ENCODE measurements at places on chromosomes 2 and 18. TPM values are rescaled to one million over a fixed set of nuclear protein-coding genes. Genes with fewer than 3 reads are reported as not detected.

DNA sequence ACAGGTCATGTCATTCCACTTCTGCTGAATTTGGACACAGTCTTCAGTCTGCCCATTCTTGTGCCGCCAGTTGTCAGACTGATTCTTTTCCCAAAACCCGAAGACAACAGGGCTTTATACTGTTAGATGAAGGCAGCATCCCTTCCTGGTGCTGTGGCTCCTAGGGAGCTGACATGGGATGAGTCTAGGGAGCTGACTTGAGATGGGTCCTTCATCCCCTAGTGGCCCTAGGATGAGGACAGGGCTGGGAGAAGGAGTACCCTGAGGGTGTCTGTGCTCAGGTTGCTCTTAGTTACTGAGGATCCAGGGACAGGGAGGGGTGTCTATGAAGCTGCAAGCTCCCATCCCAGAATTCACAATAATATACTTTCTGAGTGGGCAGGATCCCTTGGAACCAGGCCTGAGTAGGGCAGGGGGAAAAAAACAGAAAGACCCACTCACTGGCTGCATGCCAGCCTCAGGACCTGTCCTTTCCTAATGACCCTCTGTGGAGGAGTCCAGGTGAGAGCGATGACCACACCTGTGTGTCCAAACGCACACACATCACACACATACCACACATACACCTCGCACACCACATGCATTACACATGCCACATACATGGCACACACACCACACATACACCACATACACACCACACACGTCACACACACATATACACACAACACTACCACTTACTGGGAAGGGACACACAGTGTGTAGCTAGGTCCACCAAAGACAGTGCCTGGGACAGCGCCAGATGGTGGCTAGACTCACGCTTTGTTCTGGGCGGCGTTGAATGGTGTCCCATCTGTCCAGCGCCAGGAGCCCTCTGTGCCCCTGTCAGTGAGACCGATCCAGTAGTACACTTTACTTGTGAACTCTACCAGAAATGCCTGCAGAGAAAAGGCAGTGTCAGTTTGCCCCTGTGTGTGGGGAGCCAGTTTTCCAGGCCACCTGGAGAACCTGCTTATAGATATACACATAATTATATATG lies 11.1 kb downstream of the CLEC4F start:
- no peak for DNase-seq

DNA sequence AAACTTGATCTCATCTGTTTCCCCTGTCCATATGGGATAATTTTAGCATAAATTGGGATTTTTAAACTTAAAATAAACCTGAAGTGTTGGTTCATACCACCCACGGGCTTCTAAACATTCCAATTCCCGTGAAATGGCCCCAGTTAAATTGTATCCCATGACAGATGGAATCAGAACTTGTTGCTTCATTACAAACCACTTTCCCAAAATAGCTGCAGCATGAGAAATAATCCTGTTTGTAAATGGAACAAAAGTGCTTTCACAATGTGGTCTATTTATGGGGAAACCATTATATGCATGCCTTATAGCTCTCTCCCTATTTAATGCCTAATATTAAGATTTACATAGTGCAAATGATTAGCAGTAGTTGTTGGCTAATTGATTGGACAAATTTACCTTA lies 15.9 kb downstream of the SCG2 start:
- peak; percentile 73 for DNase-seq

GRCh38 chr18:77090546-77091174 lies 41.9 kb downstream of the MBP start:
- peak; percentile 27 for DNase-seq

Gene REG3A
- not detected for total RNA-seq

Gene NDUFS1
- total RNA-seq, result 188 TPM

GRCh38 chr2:238703436-238703835 lies 144.4 kb upstream of the TWIST2 start:
- DNase-seq, result no peak

GRCh38 chr2:129277585-129277981 lies 701.9 kb upstream of the RAB6C start:
- DNase-seq, result no peak

Gene FSHR
- total RNA-seq, result 0.05 TPM

- DNase-seq, result no peak
Measured at GRCh38 chr18:13269521-13270011, 51.0 kb downstream of the LDLRAD4 start.

DNA sequence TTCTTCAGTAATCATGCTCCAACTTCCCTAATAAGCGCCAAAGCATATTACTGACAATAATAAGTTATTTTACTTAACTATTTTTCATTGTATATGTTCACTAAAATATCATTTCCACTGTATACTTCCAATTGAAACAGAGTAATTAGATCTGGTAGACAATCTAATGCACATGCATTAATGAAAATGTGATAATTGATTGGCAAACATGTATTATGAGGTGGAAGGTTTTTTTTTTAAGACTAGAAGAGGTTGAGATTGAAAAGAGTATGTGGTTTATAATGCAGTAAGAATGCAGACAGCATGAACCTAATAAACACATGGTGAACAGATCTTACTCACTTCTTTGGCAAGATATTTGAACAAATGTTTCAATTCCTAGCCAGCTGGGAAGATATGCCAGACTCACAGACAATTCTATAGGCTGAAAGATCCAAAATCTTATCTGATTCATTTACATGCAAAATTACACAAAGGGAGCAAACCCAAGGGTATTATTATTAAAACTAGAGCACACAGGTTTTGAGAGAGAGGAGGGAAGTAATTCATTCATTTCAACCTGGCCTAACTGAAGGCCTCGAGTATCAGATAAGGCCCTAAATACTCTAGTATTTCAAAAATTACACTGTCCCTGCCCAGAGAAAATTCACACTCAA lies 2.8 kb downstream of the NCKAP1 start:
- DNase-seq, result peak; percentile 55

DNA sequence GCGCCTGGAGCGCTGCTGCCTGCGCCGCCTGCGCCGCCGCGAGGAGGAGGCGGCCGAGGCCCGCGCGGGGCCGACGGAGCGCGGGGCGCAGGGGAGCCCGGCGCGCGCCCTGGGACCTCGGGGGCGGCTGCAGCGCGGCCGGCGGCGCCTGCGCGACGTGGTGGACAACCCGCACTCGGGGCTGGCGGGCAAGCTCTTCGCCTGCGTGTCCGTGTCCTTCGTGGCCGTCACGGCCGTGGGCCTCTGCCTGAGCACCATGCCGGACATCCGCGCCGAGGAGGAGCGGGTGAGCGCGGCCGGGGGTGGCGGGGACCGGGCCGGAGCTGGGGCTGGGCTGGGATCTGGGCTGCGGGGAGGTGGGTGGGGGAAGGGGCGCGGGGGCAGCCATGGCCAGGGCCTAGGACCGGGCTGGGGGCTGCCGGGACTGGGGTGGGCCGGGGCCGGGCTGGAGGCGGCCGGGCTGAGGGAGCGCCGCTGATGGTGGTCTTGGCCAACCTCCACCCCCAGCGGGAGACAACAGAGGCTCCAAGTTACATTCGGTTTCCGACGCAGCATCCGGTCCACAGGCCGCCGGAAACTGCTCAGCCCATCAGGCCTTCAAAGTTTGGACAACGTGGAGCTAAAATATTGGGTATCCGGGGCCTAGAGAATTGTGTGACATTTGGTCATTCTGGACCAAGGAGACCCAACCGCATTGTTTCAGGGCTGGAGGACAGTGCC lies 66.4 kb downstream of the KCNG2 start:
- DNase-seq, result no peak

DNA sequence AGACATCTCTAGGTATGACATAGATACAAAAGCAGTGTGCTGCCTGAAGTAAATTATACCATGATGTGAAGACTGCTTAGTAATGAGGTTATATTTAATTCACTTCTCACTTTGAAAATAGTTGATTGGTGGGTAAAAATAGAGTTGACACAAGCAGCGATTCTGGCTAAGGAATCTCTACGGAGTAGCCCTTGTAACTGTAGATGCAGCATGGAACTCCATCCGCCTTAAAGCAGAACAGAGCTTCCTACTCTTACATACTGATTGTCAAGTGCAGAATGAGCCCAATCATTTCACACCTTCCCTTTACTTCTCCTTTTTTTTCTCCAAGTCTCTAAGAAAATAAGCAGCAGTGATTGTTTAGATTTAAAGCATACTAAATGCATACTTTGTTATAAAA lies 1594.6 kb upstream of the SLC39A10 start:
- DNase-seq, result no peak

- DNase-seq, result no peak
Measured at GRCh38 chr2:130823171-130823885, 13.4 kb upstream of the ARHGEF4 start.

- DNase-seq, result no peak
Measured at GRCh38 chr2:43123981-43124686, 102.3 kb downstream of the ZFP36L2 start.

All from renal cortical epithelial cell (primary cell).